ENCODE measurements at places on chromosomes 16 and 17.

DNA sequence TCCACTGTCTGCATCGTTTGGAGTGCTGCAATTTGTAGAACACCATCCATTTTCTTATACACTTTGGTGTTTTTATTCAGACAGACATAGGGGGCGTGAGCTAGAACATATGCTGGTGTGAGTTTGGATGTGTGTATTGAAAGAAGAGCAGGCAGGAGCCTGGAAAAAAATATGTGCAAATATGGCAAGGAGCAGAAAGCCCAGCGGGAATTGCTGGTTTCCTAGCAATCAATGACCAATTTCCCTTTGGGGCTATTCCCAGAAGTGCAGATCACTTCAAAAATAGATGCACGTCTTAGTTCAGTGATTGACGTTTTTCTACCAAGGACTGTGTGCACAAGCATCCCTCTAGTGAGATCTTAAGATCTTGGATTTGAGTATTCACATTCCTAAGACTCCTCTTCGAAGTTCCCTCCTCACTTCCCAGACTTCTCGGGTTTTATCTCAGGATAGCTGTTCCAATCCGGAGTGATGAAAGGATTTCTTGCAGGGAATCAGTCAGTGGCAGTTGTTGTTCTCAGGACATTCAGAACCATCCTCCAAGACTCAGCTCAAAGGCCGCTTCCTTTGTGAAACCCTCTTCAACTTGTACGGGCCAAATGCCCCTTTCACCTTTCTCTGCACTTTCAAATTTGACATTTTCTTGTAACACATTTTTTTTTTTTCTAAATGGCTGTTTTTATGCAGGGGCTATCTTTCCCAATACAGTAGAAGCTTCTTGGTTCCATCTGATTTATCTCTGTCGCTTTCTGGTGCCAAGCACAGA, 268.7 kb upstream of the ASIC2 start:
- no peak for DNase-seq

DNA sequence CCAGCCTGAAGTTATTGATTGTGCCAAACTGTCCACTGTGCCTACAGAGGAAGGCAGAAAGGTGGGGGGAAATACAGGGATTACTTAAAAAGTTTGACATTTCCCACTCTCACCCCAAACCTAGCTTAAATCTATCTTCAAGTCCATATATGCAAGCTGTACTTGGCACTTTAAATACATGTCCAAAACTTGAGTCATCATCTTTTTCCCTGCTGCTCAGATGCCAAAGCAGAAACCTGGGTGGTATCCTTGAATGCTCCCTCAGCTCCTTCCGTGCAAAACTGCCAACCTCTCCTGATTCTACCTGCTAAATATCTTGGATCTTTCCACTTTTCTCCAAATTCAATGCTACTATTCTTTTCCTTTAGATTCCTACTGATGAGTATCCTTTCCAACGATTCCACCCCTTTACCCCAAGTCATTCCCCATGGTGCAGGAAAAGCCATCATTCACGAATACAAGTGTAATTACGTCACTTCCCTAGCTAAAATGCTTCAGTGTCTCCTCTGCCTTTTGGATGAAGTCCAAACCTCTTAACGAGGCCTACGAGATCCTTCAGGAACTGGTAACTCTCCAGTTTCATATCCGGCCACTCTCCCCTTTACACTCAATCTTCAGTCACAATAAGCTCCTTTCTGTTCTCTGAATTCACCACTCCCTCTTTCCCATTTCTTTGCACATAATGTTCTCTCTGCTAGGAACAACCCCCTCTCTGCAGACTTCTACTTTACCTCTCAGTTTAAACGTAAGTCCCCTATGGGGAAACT, 9.3 kb downstream of the BECN1 start:
- DNase-seq: no peak

DNA sequence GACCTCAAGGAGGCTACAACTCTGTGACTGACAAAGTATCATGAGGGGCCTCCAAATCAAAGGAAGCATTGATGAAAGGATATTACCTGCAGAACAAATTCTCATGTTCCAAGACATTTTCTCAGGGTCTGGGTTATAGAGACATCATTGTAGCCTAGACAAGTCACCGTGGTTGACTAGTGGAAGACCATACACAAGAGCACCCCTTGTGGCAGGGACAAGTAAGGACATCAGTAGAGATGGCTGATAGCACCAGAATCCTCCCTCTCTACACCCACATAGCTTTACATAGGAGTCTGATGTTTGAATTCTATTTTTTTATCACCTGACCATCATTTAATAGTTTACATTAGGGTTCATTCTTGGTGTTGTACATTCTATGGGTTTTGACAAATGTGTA, 32.5 kb upstream of the CDH8 start:
- DNase-seq: no peak

- DNase-seq: no peak
Measured at GRCh38 chr16:9661336-9662017, 520.8 kb downstream of the GRIN2A start.

- no peak for DNase-seq
Measured at GRCh38 chr17:29149431-29150064, 30.6 kb downstream of the MYO18A start.

DNA sequence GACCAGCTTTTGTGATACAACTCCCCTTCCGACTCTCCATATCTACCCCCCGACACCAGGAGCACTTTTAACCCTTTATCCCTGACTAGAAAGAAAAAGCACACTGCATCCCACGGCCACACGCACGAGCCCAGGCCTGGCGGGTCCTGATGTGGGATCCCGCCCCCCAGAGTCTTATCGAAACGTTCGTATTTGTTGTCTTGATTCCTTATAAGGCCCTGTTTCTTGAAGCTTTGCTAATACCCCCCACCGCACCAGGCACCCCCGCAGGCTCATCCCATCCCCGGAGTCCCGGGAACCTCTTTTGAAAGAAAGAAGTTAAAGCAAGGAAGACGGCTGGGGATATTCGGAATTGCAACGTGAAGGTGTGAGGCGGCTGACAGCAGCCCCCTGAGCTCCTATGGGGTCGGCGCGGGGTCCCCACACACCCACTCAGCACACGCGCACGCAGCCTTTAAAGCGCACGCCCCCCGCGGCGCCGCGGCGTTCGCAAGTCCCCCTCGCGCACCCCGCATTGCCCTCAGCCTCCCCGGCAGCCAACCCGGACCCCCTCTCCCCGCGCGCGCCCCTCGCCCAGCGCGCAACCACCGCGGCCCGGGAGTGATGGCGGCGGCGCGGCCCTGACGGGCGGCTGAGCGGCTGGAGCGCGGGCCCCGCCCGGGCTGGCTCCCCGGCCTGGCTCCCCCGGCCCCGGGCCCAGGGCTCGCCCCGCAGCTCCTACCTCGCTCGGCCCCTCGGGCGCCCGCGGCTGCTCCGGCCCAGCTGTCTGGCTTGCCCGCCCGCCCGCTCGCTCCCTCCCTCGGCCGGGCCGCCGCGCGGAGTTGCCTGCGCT, 448 bp downstream of the STAT5B start:
- DNase-seq: peak; percentile 19

GRCh38 chr16:82169861-82170845, at the start of gene MPHOSPH6:
MPHOSPH6 (minus strand) TSS chr16:82170224; CDS start chr16:82170175, 49 bp downstream.
- peak; percentile 87 for DNase-seq

- DNase-seq: peak; percentile 29
Measured at GRCh38 chr17:19876529-19877161, 8.9 kb upstream of the ULK2 start.

DNA sequence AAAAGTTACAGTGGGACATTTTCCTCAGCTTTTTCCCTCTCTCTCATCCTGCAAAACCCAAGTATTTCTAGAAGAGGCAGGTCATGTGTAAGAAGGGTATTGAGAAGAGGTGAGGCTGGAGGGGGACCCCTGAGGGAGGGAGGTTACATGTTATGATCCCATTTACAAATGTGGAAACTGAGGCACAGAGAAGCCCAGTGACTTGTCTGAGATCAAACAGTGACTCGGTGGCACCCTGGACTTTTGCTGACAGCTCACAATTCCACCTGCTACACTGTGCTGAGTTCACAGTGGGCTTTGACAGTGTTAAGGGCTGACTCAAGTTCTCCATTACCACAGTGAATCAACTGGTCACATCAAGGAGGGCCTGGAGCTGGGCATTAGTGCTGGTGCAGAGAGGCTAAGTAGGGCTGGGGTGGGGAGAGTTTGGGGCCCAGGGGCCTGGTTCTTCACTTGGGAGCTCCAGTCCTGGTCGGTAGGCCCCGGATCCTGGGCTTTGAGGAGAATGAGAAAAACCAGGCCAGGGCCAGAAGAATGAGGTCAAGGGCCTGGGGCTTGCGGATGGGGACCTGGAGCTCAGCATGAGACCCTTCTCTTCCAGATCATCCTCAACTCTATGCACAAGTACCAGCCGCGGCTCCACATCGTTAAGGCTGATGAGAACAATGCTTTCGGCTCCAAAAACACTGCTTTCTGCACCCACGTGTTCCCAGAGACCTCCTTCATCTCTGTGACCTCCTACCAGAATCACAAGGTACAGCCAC, 26.0 kb downstream of the TBX4 start:
- no peak for DNase-seq

DNA sequence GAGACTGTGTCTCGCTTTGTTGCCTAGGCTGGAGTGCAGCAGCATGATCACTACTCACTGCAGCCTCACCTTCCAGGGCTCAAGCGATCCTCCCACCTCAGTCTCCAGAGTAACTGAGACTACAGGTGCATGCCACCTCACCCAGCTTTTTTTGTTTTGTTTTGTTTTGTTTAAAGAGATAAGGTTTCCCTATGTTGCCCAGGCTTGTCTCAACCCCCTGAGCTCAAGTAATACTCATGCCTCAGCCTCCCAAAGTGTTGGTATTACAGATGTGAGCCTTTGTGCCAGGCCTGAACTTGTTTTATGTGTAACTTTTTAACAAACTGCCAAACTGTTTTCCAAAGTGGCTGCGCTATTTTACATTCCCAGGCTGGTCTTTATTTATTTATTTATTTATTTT, 41.8 kb upstream of the NUDT7 start:
- DNase-seq: no peak

DNA sequence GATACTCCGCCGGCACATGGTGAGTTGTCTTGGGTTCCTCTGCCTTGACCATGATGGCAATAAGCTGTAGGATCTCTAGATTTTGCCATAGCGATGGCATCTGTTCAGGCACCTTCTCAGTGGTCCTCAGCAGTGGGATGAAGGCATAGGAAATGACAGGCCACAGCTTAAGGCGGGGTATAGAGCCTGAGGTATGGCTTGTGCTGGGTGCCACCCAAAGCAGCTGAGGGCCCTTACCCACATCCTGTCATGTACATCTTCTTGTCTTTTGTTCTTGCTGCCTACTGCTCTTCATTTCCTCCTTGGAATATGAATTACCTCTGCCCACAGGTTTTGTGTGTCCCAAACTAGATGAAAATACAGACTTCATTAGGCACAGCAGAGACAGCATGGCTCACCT, 29.5 kb downstream of the KAT7 start:
- DNase-seq: peak; percentile 37

GRCh38 chr17:17130077-17130844, 75.9 kb downstream of the PLD6 start:
- DNase-seq: no peak

GRCh38 chr17:13939222-13939621, 130.1 kb upstream of the COX10 start:
- DNase-seq: no peak

DNA sequence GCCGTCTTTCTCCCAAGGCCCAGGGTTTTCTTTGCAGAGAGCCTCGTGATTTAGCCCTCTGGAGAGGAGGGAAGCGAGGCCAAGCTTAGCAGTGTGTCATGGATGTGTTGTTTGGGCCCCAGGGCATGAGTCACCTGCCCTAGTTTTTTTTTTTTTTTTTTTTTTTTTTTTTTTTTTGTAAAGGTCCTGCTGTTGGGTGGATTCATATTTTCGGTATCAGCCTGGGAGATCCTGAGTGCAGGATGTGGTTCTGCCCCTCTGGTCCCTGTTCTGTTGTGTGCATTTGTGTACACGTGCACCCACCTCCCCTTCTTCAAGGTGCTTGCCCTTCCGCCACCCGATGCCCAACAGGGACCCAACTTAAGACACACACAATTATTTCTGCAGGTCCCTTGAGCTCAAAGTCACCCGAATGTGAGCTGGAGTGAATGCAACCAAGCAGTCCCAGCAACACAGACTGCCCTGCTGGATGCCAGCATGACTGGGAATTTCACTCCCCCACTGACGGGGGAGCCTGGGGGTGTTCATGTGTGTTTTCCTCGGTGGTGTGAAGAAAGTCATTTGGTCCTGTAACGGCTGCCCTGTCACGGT, 265.8 kb upstream of the TNRC6C start:
- DNase-seq: no peak

DNA sequence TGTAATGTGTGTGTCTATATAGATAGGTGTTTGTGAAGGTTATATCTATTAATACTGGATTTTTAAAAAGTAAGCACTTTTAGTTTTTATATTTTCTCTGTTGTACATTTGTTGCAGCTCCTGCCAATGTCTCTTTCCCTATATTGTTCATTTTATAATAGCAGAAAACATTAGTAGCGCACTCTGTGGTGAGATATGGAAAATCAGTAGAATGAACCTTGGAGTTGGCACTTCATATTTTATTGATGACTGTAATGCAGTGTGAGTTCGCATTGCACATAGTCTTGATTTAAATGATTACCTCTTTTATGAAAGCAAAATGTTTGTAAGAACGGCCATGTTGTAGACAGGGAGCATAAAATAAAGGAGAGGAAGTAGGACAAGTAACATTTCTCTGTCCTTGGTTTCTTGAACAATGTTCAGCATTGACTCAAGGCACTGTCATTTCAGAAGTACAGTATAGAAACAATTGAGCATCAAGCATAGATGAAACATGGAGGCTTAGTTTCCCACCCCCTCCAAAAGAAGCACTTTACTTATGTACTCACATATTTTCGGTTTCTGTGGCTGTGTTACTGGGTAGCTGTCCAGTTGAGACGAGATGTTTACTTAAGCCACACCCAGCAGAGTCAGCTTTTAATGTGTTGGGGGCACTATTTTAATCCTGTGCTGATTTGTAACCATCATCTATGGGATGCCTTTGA, 74.0 kb downstream of the TANC2 start:
- no peak for DNase-seq

- no peak for DNase-seq
Measured at GRCh38 chr17:28071179-28071578, 28.7 kb downstream of the NLK start.

GRCh38 chr16:17835118-17835876, 364.5 kb upstream of the XYLT1 start:
- DNase-seq: no peak

- no peak for DNase-seq
Measured at GRCh38 chr16:79191933-79192332, 408.6 kb downstream of the MAF start.

- no peak for DNase-seq
Measured at GRCh38 chr17:75769536-75769935, 4.5 kb upstream of the GALK1 start.

- no peak for DNase-seq
Measured at GRCh38 chr17:6241381-6241780, 171.2 kb downstream of the WSCD1 start.

GRCh38 chr17:27368980-27369379, 75.1 kb downstream of the WSB1 start:
- DNase-seq: no peak

GRCh38 chr16:70635336-70636016, 10.9 kb upstream of the IL34 start:
- no peak for DNase-seq

DNA sequence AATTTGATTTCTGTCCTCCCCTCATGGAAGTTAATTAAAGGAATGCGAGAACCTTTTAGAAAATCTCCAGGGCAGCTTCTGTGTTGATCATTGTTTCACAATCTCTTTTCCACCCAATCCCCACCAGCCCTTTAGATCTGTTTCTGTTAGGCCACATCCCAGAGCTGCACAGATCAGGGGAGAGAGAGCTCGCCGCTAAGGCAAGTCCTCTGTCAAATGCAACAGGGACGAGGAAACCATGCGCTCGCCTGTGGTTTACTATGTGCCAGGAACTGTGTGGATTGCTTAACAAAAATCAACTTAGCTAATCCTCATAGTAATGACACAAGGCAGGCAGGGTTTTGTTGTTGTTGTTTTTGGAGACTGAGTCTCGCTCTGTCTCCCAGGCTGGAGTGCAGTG, 115.4 kb downstream of the SALL1 start:
- no peak for DNase-seq
